NCI-H1417 (cell line): ENCODE measurements at places on chromosomes 5 and 9.
A peak's percentile ranks its signal among the peaks of the same experiment; 100 is the strongest.

- DNase-seq, result peak; percentile 27
Observed at GRCh38 chr9:130328349-130328801, 62.8 kb downstream of the HMCN2 start.

GRCh38 chr5:1135696-1136525 is 24.0 kb upstream of the SLC12A7 start:
- DNase-seq, result peak; percentile 38

- no peak for DNase-seq
Observed at GRCh38 chr5:171633776-171634470, 151.7 kb upstream of the SMIM23 start.

DNA sequence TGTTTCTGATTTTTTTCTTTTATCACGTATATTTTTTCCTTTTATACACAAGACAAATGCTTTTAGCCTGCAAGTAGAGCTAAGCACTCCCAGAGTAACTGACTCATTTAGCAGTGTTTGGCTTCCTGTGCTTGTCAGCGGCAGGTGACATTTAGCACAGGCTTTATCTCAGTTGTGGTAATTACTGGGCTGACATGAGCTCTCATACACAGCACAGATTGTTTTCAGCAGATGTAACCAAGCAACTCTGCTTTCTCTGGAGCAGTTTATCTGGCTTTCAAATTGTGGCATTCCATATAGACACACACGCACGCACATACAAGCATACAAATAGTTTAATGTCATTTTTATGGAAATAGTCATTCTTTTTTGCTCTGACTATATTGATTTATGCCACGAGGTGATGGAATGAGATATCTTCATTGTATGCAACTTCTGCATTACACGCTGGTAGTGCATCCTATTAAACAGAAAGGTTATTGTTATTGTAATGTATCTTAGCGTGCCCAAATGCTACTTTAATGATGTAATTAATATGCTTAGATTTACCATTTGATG is 379.0 kb upstream of the GRAMD2B start:
- peak; percentile 60 for DNase-seq

DNA sequence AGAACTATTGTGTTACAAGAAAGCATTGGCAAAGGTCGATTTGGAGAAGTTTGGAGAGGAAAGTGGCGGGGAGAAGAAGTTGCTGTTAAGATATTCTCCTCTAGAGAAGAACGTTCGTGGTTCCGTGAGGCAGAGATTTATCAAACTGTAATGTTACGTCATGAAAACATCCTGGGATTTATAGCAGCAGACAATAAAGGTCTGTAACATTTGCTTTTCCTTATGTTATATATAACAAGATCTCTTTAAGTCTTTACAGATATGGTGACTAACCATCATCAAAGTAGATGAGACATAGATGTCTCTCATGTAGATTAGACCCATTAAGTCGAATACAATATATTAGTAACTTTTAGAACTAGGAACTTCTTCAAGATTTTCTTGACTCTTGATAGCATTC is 33.0 kb downstream of the TGFBR1 start:
- DNase-seq, result no peak

- no peak for DNase-seq
Observed at GRCh38 chr5:8576178-8576577, 707.2 kb downstream of the MTRR start.

DNA sequence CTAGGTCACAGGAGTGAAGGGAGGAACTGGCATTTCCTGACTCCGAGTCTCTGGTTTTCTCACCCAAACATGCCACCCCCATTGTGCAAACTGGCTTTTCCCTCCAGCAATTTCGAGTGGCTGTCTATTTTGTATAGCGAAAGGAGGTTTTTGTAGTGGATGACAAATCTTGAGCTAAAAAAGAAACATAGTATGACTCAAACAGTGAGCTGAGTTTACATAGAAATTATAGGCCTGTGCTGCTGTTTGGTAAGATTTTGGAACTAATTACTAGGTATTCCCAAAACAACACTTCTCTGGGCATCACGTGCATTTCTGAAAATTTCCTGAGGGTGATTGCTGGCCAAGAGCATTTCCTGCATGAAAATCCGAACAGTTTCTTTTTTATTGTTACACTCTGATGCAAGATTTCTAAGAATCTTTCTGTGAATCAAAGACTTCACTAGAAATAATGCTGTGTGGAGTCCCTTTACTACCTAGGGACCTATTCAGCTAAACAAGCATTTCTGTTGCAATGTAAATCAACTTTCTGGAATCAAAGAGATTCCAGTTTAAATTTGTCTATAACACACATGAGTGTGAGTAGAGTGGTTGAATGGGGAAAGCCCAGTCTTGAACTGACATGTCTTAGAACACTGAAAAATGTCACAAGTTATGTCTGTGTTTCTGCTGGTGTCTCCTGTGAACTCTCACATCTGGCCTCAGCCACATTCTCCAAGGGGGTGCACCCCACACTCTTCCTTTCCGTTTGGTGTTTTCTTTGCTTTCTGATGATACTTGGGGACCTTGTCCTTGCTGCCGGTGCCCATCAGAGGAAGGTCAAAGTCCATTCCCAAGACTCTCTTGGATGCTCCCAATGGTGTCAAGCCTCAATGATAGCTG is 33.3 kb upstream of the DAPK1 start:
- DNase-seq, result peak; percentile 55

DNA sequence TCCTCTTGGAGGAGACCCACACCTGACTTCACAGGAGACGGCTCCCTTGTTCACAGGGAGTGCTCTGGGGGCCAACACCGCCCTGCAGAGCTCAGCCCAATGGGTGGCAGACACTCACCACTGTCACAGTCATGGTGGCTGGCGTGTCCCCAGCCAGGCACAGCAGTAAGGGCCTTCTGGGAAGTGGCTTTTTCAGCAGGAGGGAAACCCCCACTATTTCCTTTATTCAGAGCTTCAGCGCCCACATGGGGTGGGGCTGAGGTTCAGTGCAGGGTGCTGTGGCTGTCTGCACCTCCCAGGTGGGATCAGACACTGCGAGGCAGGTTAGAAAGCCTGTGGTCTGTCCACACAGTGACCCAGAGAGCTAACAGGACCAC is 3.6 kb upstream of the SNAPC4 start:
- DNase-seq, result no peak

GRCh38 chr5:5708367-5708919 is 286.0 kb downstream of the ICE1 start:
- no peak for DNase-seq

DNA sequence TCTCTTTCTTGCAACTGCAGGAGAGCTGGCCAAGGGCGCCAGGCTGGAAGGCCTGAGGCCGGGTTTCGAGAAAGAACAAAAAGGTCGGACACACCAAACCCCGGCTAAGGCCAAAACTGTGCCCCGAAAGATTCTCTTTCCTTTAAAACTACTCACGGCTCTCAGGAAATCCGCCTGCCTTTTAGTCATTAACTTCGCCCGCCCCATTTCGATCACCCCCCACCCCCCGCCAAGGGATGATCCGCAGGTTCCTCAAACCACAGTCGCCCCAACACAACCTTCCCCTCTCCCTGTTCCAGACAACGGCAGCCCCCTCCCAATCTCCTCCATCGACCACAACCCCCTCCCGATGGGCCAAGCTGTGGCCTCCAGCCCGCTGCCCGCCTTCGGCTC is 536 bp downstream of the FEM1C start:
- DNase-seq, result peak; percentile 20

DNA sequence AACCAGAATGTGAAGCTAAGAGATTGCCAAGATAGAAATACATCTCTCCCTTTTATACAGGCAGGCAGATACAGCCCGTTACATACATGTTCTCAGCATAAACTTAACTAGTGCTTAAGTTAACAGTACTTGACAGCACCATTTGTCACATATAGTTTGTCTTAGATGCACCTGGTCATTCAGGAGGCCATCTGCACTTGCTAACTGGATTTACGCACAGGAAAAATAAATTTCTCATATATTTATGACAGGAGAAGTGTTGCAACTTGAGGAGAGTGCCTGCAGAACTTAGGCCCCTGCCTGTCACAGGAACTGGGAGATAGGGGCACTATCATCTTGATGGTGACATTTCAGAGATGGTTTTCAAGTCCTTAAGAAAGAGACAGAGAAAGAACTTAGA is 1462.1 kb upstream of the CDH9 start:
- no peak for DNase-seq

GRCh38 chr9:127361561-127361960 is 35.4 kb upstream of the SLC2A8 start:
- DNase-seq, result no peak

DNA sequence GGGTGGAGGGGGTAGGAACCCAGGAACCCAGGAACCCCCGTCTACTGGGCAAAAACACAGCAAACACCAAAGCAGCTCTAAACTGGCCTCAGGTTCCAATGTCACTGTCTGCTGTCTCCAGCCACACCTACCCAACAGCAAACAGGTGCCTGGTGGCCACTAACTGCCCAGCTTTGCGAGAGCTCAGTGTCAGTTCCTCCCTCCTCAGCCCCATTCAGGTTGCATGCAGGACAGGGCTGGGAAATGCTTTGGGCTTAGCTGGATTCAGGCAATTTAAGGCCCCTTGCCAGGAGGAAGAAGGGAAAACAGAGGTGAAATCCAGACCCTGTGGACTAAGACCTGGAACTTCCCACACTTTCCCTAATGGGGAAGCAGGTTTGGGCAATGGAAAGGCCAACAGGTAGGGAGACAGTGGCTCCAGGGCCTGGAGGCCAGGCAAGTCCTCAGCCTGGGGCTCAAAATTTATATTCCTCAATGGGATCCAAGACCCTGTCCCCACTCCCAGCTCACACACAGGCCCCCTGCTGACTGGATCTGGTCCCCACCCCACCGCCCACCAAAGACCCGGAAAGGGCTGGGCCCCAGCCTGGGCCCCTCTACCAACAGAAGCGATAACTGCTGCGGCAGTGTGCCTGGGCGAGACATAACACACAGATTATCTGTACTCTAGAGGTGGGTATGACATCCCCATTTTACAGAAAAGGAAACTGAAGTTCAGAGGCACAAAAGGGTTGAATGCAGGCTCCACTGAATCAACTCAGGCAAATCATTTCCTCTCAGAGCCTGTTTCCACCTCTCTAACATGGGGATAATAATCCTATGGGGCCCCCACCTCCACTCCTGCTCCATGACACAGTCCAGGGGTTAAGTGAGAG is 3.5 kb downstream of the EEIG1 start:
- peak; percentile 5 for DNase-seq

- DNase-seq, result no peak
Observed at GRCh38 chr5:38871058-38871605, 25.3 kb downstream of the OSMR start.

- no peak for DNase-seq
Observed at GRCh38 chr5:54837093-54837492, 148.3 kb downstream of the ESM1 start.

DNA sequence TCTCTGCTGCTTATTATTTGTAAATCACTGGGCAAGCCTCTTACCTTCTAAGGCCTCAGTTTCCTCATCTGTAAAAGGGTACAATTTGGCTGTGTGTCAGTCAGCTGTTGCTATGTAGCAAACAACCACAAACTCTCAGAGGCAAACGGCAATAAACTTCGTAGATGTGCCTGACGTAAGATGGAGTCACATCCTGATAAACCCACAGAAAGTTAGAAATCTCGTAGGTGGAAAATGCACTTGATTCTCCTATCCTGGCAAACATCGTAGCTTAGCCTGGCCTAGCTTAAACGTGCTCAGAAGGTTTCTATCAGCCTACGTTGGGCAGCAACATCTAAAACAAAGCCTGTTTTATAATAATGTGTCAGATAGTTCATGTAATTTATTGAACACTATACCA is 35.0 kb upstream of the UNC5A start:
- DNase-seq, result no peak

DNA sequence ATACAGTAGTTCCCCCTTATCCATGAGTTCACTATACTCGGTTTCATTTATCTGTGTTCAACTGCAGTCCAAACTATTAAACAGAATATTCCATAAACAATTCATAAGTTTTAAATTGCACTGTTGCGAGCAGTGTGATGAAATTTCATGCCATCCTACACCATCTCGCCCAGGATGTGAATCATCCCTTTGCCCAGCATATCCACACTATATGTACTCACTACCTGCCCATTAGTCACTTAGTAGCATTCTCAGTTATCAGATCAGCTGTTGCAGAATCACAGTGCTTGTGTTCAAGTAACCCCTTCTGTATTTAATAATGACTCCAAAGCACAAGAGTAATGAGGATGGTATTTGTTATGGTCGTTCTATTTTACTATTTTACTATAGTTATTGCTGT is 51.5 kb downstream of the SHOC1 start:
- no peak for DNase-seq

GRCh38 chr9:123642291-123643278 is 286.6 kb downstream of the CRB2 start:
- peak; percentile 89 for DNase-seq

GRCh38 chr9:77521091-77521490 is 127.0 kb downstream of the GNA14 start:
- no peak for DNase-seq

DNA sequence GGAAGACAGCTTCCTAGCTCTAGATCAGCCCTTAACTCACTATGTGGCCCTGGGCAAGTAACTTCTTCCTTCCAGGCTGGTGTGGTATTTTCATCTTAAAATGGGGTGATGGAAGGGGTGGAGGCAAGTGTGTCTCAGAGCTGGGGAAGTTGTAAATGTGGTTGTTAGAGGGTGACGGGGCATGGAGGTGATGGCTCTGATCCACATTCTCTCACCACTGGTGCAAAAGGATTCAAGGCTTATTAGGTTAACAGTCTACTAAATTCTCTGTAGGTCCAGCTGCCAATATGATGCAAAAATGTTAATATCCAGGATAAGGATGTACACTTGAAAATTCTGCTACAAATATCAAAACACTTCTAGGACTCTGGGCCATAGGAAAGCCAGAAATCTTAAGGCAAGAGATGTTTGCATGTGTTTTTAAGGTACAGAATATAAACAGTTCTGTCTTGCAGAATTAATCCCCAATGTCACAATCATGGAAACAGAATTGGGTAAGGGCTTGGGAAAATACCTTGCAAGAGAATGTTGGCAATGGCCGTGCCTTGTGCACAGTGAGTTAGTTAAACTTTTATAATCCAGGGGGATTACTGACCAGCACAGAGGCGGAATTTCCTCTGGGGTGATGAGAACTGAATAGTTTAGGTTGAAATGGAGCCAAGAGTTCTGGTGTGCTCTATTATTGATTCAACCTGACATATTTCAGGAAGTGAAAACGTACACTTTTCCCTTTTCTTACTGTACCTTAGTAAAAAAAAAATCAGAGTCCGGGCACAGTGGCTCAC is 19.8 kb downstream of the TNFSF15 start:
- DNase-seq, result no peak

DNA sequence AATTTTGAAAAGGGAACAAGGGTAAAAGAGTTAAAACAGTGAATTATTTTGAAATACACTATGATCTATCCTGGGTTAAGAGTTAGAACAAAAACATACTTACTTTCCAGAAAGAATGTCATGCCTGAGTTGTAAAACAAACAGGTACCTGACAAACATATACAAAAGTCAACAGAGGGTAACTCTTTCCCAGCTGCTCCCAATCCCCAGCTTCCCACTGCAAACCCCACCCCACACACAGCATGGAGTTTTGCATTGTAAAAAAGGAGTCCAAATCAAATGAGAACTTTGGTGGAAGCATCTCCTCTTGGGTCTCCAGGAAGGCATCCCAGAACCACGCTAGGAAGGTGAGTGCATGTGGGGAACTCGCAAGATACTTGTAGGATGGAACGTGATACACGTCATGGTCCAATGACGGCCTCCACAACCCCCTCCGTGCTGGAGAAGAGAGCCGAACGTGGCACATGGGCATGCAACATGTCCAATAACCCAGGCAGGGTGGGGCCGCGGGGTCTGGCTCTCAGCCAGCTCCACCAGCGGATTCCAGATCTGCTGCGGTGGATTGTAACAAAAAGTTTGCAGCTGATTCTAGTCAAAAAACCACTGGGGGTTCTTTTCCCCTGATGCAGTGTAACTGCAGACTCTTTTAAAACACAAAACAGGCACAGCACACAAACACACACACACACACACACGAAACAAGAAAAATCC is 55.8 kb downstream of the EPB41L4B start:
- peak; percentile 71 for DNase-seq

- no peak for DNase-seq
Observed at GRCh38 chr5:81354093-81354492, 39.8 kb downstream of the ACOT12 start.
